ENCODE measurements at places on chromosomes 3 and 15.

GRCh38 chr3:2950159-2950558 lies 160.0 kb downstream of the IL5RA start:
- DNase-seq: no peak

DNA sequence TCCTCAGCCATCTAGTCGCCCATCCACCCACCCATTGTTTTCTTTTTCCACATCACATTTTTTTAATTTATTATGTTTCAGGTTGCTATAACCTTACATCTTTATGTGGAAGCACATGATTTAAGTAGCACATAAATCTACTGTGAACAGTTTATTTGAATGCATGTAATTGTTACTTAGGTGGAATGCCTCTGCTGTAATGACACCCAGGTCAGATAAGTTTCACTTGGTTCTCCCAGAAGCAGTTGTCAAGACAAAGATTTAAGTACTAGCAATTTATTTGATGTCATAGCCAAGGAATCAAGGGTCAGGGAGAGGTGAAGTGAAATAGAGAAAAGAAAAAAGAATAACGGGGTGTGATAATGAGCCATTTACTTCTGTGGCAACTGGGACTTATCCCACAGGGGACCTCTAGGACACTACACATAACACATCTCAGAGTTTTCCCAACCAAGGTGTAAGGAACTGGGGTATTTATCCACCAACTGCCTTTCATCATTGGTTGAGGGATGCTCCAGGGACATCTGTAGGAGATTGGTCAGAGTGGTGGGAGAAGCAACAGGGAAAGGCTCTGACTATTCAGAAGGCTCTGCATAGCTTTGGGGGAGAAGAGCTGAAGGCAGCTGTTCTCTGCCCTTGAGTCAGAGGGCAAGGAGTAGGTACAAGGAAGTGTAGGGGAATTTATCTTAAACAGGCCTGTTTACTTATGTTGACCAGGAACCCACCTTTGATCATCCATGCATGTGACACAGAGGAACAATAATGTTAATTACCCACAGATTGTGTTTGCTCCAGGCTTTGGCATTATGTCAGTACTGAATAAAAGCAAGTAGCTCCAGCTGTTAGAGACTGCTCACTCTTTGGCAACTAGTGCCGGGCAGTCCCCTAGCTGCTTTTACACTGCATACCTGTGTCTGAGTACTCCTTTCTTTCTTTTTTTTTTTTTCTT lies 94.8 kb downstream of the CD200R1L start:
- DNase-seq: no peak

GRCh38 chr3:72847282-72847681 lies 963 bp downstream of the SHQ1 start:
- peak; percentile 5 for DNase-seq

DNA sequence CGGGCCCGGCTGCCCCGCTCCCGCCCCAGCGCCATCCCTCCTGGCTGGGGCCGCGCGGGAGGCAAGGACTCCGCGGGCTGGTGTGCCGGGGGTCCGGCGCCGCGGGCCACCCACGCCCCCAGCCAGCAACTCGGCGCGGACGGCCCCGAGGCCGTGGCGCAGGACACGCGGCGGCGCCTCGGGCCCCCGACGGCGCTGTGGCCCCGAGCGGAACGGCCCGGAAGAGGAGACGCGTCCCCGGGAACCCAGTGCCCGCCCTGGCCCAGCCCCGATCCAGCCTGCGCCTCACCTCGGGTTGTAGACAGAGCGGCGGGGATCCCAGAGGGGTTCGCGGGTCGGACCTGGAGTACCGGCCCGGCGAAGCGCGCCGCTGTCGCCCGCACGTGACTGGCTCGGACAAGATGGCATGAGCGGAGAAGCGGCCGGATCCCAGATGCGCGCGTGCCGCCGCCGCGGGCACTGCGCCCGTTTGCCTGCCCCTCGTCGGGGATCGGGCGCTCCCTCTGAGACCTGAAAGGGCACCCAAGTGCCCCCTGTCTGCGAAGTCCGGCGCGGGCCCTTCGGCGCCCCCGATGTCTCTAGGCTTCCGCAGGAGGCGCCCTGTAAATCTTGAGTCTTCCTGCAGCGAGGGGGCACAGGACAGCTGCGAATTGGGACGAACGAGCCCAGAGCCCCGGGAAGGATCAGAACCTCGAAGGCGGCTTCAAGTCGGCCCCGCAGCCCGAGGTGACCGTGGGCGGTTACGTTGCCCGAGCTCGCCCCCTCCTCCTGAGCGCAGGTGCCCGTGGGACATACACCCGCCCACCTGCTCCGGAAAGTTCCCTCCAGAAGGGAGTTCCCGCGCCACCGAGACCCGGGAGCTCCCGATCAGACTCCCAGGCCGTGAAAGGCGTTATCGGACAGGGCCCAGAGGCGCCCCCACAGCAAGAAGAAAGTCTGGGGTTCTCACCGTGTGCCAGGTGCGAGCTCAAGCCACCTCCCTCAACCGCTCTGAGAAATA lies 598 bp upstream of the SFMBT1 start:
- DNase-seq: peak; percentile 27

GRCh38 chr3:189269365-189269764 lies 97.6 kb downstream of the TPRG1 start:
- DNase-seq: no peak

DNA sequence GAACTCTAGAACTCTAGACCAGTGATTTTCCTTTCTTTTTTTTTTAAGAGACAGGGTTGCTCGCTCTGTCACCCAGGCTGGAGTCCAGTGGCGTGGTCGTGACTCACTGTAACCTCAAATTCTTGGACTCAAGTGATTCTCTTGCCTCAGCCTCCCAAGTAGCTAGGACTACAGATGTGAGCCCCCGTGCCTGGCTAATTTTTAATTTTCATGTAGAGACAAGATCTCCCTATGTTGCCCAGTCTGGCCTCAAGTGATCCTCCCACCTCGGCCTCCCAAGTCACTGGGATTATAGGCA lies 359.6 kb downstream of the SHQ1 start:
- DNase-seq: peak; percentile 55

DNA sequence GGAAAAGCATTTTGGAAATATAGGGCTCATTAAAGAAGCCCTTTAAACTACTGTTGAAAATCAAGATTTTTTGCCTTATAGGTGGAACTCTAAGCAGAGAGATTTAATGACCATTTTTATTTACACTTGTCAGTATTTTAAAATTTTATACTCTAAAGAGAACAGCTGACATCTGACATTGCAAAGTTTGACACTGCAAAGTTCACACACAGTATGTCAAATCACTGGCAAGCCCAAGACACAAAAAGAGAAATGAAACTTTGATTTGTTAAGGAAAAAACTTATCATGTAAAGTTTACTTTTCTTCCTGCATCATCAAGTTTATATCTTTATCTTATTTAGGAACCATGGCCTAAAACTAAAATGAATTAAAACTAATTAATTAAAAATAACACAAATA lies 40.2 kb downstream of the DPH6 start:
- no peak for DNase-seq

DNA sequence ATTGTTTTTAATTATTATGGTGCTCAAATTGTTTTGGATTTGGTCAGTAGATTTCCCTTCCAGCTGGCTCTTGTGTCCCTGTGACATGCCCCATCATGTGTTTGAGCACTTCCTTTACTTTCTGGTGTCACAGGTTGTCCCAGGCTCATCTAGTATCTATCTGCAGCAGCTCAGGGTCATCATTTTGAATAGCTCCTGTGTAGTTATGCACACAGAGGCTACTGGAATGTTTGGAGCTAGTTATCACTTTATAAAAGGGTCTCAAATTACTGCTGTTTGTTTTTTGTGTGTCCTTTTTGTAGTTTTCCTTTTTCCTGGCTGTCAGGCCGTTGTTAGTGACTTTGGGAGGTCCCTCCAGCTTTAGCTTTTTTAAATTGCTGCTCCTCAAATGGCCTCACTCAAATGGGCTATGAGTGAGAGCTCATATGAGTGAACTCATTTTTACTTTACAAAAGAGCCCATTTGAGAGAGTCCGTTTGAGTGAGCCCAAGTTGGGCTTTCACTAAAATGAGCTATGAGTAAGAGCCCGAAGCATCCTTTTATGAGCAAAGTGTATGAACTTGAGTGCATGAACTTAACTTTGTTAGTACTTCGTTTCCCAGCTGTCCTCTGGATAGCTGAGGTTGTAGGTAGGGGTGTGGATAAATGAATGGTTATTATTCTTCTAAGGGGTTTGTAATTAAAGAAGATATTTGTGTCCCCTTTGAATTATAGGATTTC lies 43.8 kb downstream of the SQOR start:
- DNase-seq: no peak

- no peak for DNase-seq
Measured at GRCh38 chr3:155491696-155492095, 198.2 kb upstream of the STRIT1 start.
